ENCODE measurements at places on chromosomes 3 and 15.

DNA sequence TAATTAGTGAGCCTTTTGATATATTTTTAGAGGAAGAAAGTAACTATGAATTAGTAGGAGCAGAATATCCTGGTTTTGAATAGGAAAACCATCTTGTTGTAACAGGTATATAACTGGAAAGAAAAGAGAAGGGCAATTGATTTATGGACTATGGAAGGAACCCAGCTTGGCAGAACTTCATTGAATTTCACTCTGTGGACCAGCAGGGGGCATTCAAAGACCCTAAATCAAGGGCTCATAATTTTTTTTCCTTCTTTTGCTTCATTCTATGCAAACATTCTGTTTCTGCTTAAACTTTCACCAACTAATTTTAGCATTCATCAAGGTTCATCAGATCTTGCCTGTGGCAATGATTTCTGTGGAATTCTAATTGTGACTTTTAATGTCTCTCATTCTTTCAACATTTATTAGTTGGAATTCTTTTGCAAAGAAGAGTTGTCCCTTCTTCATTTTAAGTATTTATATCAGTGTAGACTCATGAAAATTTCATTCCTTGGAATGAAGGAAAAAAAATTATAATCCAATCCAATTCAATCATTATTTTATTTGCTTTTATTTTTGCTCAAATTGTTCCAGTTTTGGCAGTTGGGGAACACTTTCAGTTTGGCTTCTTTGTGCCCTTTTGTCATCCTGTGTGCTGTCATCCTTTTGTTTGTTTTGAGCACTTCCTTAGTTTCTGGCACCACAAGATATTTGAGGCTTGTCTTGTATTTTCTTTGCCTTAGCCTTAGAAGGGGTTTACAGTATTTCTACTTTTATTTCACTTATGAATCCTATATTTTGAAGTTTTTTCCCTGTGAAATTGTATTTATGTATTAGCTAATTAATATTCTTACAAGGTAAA is 30.4 kb downstream of the NXPE3 start:
- no peak for DNase-seq

GRCh38 chr3:169993761-169994160 is 27.2 kb downstream of the SEC62 start:
- DNase-seq, result no peak

DNA sequence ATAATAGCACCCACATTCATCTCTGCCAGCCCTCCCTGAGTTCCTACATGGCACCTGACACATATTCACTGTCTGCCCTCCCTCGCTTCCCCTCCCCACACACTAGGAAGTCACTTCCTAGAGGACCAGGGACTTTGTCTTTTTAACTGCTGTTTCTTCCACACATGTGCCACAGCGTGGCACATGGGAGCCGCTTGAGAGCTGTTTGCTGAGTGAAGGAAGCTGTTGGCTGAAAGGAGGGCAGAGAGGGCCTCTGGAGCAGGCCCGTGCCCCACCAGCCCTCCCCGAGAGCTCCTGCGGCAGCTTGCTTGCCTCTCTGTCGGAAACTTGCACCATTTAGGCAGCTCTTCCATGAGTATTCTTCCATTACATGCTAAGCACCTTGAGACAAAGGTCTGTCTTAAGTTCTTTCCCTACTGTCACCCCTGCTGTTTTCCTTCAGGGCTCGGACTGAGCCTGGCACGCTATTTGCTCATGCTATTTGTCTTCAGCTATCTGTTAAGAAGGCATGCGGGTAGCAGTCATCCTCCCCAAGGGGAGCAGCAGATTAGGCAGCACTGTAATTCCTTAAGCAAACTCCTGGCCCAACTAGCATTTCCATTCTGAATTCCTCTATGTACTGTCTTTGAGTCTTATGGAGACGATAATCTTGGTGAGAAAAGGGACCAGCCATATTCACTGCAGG is 72.2 kb downstream of the CACNA1D start:
- DNase-seq, result no peak

- no peak for DNase-seq
Measured at GRCh38 chr3:8499181-8499611, 2.4 kb upstream of the LMCD1 start.

- DNase-seq, result no peak
Measured at GRCh38 chr3:111949712-111950111, 29.1 kb upstream of the ABHD10 start.

DNA sequence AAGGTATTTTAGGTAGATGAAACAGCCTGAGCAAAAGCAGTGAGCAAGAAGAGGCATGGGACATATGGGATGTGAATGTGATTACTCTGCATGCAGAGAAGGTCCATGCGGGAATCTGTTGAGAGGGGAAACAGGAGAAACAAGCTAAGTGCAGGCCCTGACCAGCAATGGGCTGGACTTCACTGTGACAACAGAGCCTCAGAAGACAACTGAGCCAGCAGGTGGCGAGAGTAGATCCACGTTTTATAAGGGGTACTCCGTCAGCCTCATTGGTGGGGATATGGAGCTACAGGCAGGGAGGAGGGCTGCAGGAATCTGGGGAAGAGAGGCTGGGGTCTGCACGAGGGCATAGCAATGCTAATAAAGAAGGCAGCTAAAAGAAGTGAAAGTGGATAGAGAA is 405.9 kb upstream of the LMCD1 start:
- DNase-seq, result no peak
